Heart left ventricle (tissue), 16 donors: ENCODE measurements at places on chromosomes 6 and 20. TPM values are rescaled to one million over a fixed set of nuclear protein-coding genes. Genes with fewer than 3 reads are reported as not detected.

DNA sequence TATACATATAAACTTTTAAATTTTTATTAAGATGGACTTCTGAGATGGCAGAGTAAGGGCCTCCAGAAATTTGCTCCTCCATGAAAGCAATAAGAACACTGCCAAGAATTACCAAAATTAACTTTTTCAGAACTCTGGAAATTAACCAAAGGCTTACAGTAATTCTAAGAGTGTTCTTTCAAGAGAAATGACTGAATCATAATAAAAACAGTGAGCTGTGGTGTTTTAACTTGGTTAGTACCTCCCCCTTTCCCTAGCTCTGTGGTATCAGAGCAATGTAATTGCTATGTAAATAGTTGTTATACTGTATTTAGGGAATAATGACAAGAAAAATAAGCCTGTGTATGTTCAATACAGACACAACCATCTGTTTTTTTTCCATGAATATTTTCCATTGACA is 19.0 kb downstream of the HECA start:
- no peak for DNase-seq

DNA sequence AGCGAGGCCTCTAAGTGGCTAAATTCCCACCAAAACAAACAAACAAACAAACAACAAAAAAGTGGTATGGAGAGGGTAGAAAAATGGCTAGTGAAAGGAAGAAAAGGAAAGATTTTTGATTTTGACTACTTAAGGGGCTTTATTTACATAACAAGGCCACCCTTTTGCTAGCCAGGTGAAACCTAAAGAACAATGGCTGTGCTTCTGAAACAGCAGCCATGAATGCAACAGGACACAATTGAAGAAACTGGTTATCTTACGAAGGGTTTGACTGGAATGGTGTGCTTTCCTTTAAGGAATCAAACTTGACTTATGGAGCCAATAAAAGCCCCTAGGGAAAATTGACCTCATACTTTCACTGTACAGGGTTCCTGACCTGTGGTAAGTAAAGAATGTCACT is 68.9 kb downstream of the ERMARD start:
- no peak for DNase-seq

DNA sequence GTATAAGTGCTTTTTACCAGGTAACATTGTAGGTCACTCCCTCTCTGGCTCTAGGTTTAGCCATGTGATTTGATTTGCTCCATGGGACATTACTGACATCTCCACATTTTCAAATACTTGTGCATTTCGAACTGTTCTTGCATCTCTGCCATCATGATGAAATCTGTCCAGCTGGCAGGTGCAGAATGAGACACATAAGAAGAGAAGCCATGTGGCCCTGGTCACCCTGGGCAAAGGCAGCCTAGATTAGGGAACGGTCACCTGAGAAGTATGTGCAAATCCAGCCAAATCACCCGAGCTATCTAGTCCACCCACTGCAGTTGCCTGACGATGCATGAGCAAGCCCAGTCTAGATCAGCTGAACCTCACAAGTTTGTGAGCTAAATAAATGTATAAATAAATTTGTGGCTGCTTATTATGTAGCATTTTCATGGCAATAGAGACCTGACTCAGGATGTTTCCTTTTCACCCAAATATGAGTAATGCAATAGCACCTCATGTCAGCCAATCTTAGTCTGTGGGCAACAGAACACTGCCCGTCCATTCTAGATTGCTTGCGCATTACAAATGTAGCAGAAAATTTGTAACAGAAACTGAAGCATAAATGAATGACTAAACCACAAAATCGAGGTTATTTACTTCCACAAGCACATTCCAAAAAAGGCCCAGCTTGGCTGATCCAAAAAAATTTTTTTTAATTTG is 115.2 kb downstream of the PAK5 start:
- no peak for DNase-seq

TMEM244 gene
- total RNA-seq = not detected

GRCh38 chr6:16660157-16660497 is 101.1 kb downstream of the ATXN1 start:
- no peak for DNase-seq

- DNase-seq = no peak
Observed at GRCh38 chr20:13002251-13002650, 6.5 kb upstream of the SPTLC3 start.

DNA sequence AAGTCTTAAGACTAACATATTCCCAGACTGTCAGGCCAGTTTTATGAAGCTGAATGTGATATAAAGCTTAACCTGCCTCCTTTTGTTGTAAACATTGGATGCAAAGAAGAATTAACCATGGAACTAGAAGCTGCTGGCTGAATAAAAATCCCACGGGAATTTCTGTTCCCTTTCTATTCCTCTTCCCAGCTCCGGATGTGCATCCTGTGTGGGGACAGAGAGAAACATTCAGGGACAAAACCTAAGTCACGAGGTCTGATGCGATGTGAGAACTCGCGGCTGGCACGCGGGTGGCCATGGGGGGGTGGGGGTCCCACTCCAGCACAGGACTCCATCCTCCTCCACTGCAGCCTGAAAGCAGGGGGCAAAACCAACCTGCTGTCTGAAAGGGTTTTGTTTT is 32.2 kb downstream of the RAMACL start:
- peak; percentile 68 for DNase-seq

DNA sequence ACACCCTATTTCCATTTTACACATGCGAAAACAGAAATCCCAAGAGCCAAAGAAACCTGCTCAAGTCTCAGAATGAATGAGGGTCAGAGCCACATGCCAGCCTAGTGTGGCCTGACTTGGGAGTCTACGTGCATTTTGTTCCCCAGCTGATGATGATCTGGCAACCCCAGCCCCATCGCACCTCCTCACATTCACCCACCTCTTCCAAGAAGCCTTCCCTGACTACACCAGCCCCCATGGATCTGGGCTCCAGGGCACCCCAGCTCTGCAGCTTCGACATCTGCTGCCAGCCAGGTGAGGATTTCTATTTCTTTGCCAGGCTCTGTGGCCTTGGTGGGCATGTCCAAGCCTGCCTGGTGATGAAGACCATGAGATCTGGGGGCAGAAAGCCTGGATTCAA is 41.0 kb downstream of the ANGPT4 start:
- no peak for DNase-seq

KCNG1 gene
- total RNA-seq = 0.40 TPM
